ENCODE measurements at places on chromosomes 2 and 18. TPM values are rescaled to one million over a fixed set of nuclear protein-coding genes. Genes with fewer than 3 reads are reported as not detected.

GRCh38 chr2:194491409-194492115 is 1165.5 kb upstream of the SLC39A10 start:
- DNase-seq = no peak

GRCh38 chr2:142280831-142281230 is 150.0 kb upstream of the LRP1B start:
- DNase-seq = no peak

DNA sequence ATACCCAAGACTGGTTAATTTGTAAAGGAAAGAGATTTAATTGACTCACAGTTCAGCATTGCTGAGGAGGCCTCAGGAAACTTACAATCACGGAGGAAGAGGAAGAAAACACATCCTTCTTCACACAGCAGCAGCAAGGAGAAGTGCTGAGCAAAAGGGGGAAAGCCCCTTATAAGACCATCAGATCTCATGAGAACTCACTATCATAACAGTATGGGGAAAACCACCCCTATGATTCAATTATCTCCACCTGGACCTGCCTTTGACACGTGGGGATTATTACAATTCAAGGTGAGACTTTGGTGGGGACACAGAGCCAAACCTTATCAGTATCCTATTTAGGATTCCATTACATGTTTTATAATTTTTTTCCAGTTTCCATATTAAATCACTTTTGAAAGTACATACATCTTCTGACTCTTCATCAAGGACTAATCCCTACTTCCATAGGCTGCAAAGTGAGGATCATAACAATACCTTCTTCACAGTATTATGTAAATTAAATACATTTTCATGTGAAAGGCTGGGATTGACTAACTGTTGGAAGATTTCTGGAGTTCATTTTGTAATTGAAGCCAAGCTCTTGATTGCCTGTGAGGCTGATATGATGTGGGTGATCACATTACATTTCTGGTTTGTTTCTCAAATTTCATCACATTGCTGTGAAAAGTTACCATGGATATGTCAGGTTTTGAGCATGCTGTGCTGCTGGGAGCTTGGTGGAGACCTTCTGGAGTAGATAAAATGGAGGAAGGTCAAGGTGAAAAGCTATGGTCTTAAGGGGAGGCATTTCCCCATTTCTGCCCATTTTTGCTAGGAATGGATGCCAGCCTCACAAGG is 31.7 kb upstream of the CERS6 start:
- no peak for DNase-seq

DNA sequence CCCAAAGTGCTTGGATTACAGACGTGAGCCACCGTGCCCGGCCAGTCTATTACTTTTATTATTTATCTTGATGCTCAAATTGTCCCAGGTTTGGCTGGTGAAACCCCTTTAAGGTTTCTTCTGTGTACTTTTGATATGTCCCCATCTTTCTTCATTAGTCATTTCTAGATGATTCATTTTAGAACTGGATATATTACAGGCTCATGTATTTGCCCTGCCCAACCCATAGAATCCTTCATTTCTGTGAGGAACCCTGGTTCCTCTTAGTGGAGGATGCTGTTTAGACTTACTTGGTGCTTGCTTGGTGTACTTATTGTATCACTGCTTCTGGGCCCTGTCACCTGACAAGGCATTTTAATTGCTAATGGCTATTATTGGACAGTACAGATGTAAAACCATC is 40.1 kb downstream of the KCMF1 start:
- no peak for DNase-seq

GRCh38 chr18:10190564-10190963 is 263.9 kb upstream of the APCDD1 start:
- DNase-seq = no peak

DNA sequence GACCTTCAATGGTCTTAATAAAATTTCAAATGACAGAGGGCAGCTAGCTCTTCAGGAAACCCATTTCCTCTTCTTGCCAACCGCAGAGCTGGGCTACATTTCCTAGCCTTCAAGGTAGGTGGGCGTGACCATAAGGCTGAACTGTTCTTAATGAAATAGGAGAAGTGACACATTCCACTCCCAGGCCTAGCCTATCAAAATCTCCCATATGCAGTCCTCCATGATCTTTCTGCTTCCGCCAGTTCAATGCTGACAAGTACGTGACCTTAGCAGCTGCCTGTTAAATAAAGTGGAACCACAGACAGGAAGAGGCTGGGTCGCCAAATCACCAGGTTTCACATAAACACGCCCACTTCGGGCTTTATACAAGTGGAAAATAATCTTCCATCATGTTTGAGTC is 13.2 kb downstream of the SERPINE2 start:
- no peak for DNase-seq

GRCh38 chr2:107804608-107805498 is 21.8 kb upstream of the RGPD4 start:
- DNase-seq = no peak

DNA sequence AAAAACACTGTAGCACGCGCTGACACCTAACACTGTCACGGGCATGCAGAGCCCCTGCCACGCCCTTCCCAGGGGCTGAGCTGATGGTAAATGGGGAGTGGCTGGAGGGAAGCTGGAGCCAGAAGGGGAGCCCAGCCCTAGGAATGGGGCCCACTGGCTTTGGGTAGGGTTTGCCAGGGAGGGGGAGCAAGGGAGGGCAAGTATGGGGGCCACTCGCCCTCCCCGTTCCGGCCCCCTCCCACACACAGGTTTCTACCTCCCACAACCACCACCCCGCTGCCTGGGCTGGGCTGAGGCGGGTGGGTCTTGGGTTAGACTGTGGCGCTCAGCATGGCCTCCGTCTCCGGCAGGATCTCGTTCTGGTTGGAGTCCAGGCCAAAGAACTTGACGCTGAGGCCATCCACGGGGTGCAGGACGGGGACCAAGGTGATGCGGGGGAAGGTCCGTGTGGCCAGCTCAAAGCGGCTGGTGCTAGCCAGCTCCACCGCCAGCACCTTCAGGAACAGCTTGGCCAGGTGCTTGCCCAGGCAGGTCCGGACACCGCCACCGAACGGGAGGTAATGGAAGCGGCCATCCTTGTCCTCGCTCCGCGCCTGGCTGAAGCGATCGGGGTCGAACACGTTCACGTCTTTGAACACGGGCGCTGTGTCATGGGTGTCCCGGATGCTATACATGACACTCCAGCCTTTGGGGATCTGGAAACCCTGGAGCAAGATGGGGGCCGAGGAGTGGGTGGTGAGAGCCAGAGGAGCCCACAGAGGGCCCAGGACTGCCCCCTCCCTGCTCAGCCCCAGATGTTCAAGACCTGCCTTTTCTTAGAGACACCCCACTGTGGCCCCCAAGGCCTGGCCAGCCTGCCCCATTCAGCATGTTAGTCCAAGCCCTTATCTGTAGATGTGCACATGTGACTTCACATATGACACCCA is 15.5 kb downstream of the CYP26B1 start:
- DNase-seq = peak; percentile 19

DNA sequence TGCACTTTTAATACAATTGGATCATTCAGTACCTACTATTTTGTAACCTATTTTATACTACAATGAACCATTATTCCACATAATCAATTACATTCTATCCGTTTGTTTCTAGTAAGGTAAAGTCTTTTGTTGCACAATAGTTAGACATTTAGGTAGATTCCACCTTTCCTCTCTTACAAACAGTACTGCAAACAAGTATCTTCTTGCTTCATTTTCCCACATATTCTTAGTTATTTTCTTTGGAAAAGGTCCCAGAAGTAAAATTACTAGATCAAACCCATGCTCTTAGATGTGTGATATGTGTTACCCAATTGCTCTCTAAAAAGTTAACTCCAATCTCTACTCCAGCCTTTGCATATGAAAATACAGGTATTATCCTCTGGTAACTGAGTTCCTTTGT is 49.6 kb downstream of the SPIRE1 start:
- no peak for DNase-seq

DNA sequence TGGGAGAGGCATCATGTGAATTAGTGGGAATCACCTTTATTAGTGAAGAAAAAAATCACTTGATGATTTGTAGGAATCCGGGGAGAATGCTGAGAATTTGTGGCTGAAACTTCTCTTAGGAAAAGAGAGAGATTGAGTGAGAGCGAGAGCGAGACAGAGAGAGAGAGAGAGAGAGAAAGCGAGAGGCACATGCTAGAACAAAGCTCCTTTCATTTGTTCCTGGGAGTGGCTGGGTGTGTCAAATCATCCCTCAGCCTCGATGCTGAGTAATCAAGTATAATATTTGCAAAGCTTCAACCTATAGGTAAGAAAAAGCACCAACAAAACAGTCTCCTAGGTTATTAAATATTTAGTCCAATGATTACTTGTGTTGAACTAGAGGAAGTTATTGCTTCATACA is 4.4 kb upstream of the SERPINB5 start:
- DNase-seq = peak; percentile 33

GRCh38 chr2:42227491-42227890 is 58.3 kb downstream of the EML4 start:
- no peak for DNase-seq

GRCh38 chr2:240149943-240150784 is 9.7 kb upstream of the OTOS start:
- DNase-seq = peak; percentile 24

DNA sequence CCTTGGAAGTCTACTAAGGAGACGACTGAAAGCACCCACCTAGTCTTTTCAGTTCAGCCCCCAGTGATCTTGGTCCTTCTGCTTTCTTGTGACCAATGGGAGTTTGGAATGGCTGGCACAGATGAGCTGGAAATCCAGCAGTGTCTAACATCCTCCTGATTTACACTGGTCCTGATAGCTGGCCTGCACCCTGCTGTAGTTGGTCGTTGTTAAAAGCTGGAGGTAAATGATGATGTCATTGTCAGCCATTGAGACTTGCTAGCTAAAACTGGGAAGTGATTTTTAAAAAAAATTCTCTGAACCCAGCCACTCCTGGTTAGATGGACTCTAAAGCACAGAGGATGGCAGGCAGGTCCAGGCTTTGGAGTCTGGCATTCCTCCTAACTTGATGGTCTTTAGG is 19.3 kb downstream of the CCT7 start:
- no peak for DNase-seq

- DNase-seq = no peak
Measured at GRCh38 chr2:185689906-185690539, 48.6 kb upstream of the FSIP2 start.

DNA sequence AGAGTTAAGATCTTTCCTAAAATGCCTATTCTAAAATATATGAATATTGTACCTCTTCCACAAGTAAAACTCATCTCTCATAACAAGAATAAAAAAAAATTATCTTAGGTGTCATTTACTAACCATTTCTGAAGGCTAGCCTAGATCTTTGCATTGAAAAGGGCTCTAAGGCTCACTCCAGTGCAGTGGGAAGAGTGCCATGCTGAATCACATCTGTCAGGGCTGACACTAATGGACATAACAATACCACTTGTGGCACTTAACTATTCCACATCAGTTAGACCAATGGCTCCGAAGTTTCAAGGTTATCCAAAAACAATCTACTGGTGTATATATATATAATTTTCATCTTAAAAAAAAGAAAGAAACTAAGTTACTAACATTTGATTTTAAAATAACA is 130.2 kb downstream of the EXOC6B start:
- no peak for DNase-seq

- DNase-seq = no peak
Measured at GRCh38 chr2:158777077-158777476, 18.0 kb upstream of the DAPL1 start.

DNA sequence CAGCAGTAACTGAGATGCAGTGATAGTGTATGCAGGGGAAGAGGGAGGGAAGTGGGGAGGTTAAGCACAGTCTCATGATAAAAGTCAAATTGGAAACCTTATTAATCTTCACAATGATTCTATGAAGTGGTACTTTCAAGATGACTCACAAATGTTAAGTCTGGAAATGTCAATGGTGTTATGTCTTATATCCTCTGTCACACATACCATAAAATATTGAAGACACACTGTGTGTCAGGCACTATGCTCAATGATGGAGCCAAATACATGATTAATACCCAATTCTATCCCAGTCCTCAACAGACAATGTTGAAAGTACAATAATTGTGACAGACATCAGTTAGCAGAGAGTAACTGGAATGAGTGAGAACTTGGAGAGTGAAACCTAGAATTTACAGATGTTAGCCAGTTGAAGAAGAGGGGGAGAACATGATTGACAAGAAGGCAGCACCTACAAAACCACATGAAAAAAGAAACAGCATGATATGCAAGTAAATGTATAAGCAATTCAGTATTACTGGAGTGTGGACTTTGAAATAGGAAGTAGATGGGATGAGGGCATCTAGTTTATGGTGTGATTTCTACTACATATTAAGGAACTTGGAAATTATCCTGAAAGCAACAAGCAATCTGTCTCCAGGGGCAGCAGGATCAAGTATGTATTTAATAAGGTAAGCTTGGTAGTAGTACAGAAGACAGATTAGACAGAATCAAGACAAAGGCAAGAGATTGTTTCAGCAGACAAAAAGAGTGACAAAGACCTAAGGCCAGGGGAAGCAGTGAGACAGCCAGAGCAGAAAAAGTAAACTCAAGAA is 107.6 kb downstream of the STRN start:
- no peak for DNase-seq

GRCh38 chr2:216202626-216203250 is 93.6 kb downstream of the XRCC5 start:
- no peak for DNase-seq

GRCh38 chr2:56008661-56009431 is 85.3 kb upstream of the EFEMP1 start:
- peak; percentile 41 for DNase-seq

GRCh38 chr18:11379660-11380059 is 229.7 kb upstream of the SLC35G4 start:
- DNase-seq = no peak

DNA sequence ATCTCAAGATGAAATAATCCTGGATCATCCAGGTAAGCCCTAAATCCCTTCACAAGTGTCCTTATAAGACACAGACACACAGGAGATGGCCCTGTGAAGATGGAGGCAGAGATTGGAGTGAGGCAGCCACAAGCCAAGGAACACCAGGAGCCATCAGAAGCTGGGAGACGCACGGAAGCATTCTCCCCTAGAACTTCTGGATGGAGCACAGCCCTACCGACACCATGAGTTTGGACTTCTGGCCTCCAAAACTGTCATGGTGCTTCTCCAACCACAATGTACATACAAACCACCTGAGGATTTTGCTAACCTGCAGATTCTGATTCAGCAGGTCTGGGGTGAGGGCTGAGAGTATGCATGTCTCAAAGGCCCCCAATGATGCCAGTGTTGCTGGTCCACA is 42.5 kb downstream of the ADD2 start:
- no peak for DNase-seq

DNA sequence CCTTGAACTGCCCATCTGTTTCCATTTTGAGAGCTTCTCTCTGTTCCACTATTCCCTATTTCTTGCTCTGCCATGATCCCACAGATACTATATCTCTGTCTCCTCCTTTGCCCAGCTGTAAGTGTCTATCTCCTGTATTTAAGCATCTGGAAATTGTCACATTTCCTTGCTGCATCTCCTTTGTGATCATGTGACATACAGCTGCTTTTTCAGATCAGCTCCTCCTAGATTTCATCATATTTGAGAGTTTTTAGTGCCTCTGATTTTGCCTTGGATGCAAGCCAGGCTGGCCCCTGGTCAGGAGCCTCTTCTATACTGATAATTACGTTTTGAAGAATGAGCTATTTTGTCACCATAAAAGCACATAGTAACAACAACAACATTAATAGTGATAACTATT is 131.7 kb upstream of the TNP1 start:
- DNase-seq = no peak

Gene GRHL1
- total RNA-seq = 2.3 TPM

Gene SLC9A4
- 0.09 TPM for total RNA-seq

Gene RNU2-63P
- 5.0 TPM for total RNA-seq

Gene PLA2R1
- 6.8 TPM for total RNA-seq

Gene CIB4
- total RNA-seq = not detected

Gene SOX11
- total RNA-seq = 0.78 TPM

Gene MYO3B
- 0.09 TPM for total RNA-seq

Gene IWS1
- total RNA-seq = 32.9 TPM

Gene COLEC12
- total RNA-seq = 2.7 TPM

Gene IL36A
- not detected for total RNA-seq

Gene SMCHD1
- 62.0 TPM for total RNA-seq

Gene B3GNT2
- 27.6 TPM for total RNA-seq

All from left colon (tissue), 2 donors.